ENCODE measurements at places on chromosomes 2 and 18.

DNA sequence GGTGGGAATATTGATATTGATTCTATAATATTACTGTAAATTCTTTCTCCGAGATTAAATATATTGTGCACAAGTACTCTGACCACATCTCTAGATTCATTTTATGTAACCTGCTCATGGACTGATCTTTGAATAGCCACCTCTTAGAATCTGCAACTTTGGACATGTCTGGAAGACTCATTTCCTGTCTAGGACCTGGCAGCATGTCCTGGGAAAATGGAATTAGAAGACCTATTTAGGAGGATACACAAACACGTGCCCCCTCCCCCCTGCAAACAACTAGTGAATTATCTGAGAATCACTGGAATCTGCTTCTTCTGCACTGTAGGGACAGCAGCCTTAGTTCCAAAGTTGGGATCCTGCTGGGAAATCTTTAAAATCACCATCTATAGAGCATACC is 94.1 kb downstream of the UBE2E3 start:
- no peak for DNase-seq

DNA sequence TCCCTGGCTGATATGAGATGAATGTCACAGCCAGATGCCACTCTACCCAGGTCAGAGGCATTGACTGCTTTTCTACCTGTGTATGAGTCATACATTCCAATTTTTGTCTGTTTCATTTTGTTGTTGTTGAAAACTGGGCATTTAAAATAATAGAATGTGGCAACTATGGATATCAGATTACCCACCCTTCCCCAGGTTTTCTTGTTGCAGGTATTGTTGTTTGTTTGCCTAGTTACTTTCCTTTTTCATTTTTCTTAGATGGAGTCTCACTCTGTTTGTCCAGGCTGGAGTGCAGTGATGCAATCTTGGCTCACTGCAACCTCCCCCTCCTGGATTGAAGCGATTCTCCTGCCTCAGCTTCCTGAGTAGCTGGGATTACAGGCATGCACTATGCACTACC is 70.2 kb downstream of the LRRC30 start:
- no peak for DNase-seq

- no peak for DNase-seq
These were observed 23.6 kb upstream of the KYNU start for GRCh38 chr2:142853912-142854311.

GRCh38 chr2:26033270-26033817 is 540 bp upstream of the RAB10 start:
- peak; percentile 50 for DNase-seq

GRCh38 chr2:47094511-47095142 is 60.5 kb downstream of the STPG4 start:
- no peak for DNase-seq

DNA sequence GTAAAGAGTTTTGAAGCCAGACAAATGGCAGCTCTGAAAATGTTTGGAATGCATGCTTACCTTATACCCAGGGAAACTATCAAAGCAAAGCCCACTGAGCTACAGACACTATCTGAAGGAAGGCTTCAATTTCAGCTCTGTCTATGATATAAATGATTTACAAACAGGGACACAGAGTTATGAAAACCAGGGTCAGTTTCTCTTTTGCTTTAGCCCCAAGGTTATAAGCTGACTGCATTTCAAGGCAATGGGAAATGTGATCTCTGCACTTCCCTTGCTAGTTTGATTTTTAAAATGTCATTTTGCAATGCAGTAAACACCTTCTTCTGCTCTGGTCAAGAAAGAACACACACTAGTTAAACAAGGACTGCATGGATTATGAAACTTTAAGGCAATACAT is 65.2 kb upstream of the CCDC195 start:
- no peak for DNase-seq

GRCh38 chr2:219356834-219357233 is 24.3 kb upstream of the RESP18 start:
- peak; percentile 25 for DNase-seq

DNA sequence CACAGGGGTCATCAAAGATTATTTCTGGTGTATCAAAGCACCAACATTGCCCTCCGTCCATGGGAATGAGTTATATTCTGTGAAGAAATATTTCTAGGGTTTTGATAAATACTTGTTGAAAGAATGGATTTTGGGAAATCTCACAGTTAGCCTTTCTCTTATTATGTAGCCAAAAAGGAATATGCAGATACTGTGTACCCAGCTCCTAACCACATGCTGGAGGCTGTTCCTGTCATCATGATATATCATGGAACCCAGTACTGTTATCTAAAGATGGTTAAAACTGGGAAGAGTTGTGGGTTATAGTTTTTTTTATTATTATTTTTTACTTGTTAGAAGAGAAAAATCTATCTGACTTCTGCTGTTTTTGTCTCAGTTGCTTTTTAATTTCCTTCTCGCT is 82.8 kb downstream of the POLE4 start:
- DNase-seq = no peak

DNA sequence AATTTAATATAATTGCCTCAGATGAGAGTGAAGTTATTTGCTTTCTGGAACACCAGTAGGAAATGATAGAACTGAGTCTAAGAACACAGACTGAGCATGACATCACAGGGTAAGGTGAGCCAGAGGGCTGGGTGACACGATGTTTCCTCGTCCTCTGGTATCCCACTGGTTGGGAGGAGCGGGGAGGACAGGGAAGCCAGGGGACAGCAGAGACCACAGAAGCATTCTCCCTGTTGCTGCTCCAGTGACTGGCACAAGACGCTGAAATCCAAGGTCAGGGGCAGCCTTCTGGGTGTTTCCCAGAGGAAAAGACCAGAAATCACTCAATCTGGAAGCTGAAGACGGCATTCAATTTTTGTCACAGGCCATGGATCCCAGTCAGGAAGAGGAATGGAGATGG is 363.4 kb upstream of the SOX11 start:
- DNase-seq = no peak

DNA sequence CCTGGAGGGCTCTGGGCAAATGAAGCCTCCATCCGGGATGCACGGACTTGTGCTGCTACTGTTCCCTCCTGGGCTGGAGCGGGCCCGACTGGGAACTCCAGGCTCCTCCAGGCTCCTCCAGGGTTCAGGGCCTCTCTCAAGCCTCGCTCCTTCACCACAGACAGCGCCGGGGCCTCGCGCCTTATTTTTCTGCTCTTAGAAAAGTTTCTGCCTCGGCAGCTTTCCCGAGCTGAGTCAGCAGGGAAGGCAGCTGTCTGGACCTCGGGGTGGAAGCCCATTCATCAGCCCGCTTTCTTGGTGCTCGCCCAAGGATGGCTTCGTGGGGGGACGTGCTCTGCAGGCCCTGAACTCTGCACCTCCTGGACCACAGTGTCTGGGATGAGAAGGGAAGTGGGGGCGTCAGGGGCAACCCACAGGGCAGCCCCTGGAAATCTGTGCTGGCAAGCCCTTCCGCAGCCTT is 12.9 kb upstream of the TEX51 start:
- no peak for DNase-seq

DNA sequence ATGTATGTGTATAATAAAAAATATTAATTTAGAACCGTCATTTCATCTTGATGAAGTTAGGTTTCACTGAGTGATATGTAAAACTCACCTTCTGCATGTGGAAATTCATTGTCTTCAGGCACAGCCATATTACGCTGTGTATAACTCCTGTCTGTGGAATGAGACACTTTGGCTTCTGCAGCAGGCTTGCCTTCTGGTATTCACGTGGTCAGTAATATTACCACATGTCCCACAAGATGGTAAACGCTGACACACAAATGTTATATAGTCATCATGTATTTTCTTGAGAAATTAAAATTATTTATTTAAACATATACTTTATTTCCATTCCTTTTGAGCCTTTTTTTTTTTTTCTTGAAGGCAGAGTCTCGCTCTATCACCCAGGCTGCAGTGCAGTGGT is 25.1 kb upstream of the AAK1 start:
- no peak for DNase-seq

GRCh38 chr2:8580316-8581233 is 101.3 kb upstream of the ID2 start:
- no peak for DNase-seq

DNA sequence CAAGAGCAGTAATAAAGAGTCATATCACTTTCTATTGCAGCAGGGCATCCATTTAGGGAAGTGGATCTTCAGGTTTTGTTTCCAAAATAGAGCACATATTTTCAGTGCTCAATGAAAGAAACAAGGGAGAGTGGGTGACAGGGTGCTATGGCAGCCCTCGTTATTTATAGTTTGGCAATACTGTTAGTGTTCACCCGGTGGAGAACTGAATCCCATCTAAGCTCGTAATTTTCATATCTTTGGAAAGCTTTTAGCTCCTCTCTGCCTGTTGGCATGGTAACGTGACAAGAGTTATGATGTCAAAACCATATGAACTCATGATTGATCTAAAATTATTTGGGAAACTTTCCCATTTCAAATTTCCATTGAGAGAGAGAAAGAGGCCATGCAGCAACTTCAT is 331.9 kb downstream of the LRRTM1 start:
- no peak for DNase-seq

DNA sequence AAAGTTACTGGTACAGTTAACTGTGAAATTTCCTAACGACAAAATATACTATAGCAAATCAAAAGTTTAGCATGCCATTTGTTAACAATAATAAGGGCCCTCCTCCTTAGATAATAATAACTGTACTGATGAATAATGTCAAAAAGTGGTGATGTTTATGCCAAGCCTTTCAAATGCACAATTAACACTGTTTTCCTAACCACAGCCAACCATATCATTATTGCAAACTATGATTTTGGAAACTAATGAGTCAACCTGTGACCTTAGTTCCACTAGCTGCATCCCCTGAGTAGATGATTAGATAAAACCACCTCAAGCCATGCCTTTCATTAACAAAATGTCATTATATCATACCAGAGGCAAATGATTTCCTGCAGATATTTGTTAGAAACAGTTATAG is 25.1 kb upstream of the GPR75 start:
- no peak for DNase-seq

GRCh38 chr2:46340740-46341420 is 43.7 kb downstream of the EPAS1 start:
- DNase-seq = no peak

- DNase-seq = no peak
These were observed 68.6 kb upstream of the RPE start for GRCh38 chr2:209933499-209934483.

DNA sequence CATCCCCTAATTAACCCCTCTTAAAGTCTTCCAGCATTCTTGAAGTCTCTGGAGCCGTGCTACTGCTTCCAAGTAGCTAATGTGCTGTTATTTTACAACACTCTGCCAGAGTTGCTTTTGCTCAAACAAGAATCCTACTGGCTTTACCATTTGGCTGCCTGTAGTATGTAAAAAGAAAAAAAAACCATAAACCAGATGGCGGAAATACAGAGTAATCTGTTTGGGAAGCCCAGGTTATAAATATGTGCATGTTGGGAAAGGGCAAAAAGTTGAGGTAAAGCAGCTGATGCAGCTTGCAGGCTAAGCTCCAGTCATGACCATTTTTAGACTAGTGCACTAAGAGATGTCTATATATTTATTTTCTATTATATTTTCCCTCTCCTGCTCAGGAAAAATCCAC is 313.2 kb upstream of the ETAA1 start:
- no peak for DNase-seq

DNA sequence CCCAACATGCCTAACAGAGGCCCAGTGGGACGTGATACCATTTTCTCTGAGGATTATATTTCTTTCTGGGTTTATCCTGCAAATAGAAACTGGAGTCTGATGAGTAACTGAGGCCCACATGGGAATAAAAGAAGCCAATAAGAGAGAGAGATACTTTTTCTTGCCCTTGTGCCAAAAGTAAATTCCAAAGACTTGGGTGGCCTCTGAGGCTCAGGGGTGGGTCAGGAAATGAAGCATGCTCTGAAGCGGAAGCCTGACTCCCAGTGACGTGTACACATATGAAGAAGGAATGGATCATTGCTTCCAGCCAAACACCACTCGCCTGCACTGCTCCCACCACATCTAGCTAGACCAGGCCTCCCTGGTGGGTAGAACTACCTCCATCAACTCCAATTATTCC is 273.6 kb upstream of the NCKAP5 start:
- no peak for DNase-seq

DNA sequence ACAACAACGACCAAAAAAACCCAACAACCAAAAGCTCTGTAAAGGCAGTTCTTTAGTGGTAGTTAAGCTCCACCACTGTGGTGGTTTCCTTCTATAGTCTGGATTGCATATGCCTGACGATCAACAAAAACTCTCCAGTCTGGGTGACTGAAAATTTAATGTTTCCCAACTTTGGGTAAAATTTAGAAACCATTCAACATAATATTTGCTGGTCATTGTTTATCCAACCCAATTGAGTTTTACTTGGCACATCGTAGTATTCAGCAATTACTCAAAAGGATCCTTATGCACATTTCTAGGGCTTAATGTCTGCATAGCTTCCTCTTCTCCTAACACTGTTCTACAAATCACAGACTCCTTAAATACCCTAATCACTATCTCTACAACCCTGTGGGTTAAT is 1080.2 kb upstream of the NRXN1 start:
- no peak for DNase-seq

- no peak for DNase-seq
These were observed 89.1 kb downstream of the HS1BP3 start for GRCh38 chr2:20561637-20562454.

- no peak for DNase-seq
These were observed 173.6 kb upstream of the RAB6C start for GRCh38 chr2:129805899-129806298.

- no peak for DNase-seq
These were observed 52.4 kb downstream of the PMS1 start for GRCh38 chr2:189836644-189837043.

GRCh38 chr2:135208016-135208415 is 155.9 kb downstream of the RAB3GAP1 start:
- no peak for DNase-seq

DNA sequence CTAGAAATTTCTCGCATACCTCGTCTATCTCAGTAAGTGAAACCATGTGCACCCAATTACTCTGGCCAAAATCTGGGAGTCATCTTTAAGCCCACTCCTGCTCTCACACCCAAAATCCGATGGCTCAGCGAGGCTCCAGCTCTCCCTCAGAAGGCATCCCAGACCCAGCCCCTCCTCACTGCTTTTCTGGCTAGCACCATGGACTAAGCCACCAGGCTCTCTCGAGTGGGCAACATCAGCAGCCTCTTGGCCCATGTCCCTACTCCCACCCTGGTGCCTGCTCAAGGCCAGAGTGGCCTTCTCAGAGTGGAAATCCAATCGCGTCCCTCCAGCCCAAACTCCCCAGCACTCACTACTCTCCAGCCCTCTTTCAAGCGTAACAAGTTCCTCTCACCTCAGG is 27.2 kb downstream of the TNS1 start:
- no peak for DNase-seq

DNA sequence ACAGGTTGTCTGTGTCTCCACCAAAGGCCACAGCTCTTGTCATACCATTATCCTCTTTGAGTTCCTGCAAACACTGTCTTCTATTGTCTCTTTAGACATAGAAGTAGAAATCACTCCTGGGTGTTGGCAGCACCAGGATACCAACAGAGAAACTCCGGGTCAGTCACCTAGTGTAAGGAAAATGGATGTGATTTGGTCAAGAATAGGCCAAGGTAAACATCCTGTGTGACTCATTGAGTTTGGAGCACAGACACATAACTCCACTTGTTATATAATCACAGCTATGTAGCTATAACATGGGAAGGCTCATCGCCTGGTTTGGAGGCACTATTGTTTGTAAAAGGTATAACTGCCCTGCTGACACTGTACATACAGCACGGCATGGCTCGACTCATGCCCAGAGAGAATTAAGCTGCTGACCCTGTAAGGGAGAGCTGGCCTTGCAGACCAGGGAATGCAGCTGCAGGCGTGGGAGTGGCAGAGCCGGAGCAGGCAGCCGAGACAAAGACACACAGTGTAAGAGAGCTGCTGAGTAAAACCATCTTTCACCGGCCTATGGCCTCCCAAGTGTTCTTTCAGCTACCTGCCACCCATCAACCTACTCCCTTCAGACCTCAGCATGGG is 3.4 kb upstream of the TXNL1 start:
- DNase-seq = no peak

Data from GF-D8 (cell line).